ENCODE measurements at places on chromosomes 1 and 21. TPM values are rescaled to one million over a fixed set of nuclear protein-coding genes. Genes with fewer than 3 reads are reported as not detected.

Gene FMO3
- not detected for polyA plus RNA-seq

Gene C1orf94
- polyA plus RNA-seq, result not detected

Gene ADAM30
- not detected for polyA plus RNA-seq

Gene VPS45
- polyA plus RNA-seq, result 38.9 TPM

Gene GBP1
- 18.4 TPM for polyA plus RNA-seq

Gene OR2T2
- not detected for polyA plus RNA-seq

Gene PPFIA4
- polyA plus RNA-seq, result 3.2 TPM

Gene CD101
- polyA plus RNA-seq, result not detected

Gene CD34
- 0.34 TPM for polyA plus RNA-seq

Gene CFAP107
- not detected for polyA plus RNA-seq

Gene ZNF683
- not detected for polyA plus RNA-seq

Gene OR2G6
- polyA plus RNA-seq, result not detected

Gene LAD1
- polyA plus RNA-seq, result not detected

Gene PRDM16
- 0.18 TPM for polyA plus RNA-seq

Gene TTC34
- 0.05 TPM for polyA plus RNA-seq

Gene RGS18
- polyA plus RNA-seq, result not detected

Gene NBPF10
- polyA plus RNA-seq, result 1.1 TPM

Gene PGD
- 61.4 TPM for polyA plus RNA-seq

Gene AMY1C
- polyA plus RNA-seq, result not detected

Gene GPR25
- polyA plus RNA-seq, result not detected

Gene LRRC8B
- 0.54 TPM for polyA plus RNA-seq

Gene DCAF8
- 80.4 TPM for polyA plus RNA-seq

Gene CFHR1
- polyA plus RNA-seq, result 0.74 TPM

Gene LRRC53
- polyA plus RNA-seq, result not detected

Gene AKNAD1
- polyA plus RNA-seq, result not detected

Gene GPR52
- not detected for polyA plus RNA-seq

Gene DIP2A
- 9.8 TPM for polyA plus RNA-seq

Gene HPCAL4
- not detected for polyA plus RNA-seq

Gene TEDDM1
- not detected for polyA plus RNA-seq

Gene KIF17
- polyA plus RNA-seq, result 0.10 TPM

Gene RYR2
- polyA plus RNA-seq, result not detected

Gene HCN3
- polyA plus RNA-seq, result 1.6 TPM

Gene HMGCS2
- polyA plus RNA-seq, result not detected

Gene VCAM1
- 3.0 TPM for polyA plus RNA-seq

Gene ZBTB8B
- polyA plus RNA-seq, result not detected

Gene HMCN1
- polyA plus RNA-seq, result 2.1 TPM

Gene PAX7
- polyA plus RNA-seq, result not detected

Gene HIVEP3
- 6.6 TPM for polyA plus RNA-seq

Gene LCE1D
- polyA plus RNA-seq, result not detected

Gene STIL
- polyA plus RNA-seq, result 7.2 TPM

Gene KAZN
- polyA plus RNA-seq, result 7.2 TPM

Gene PLPPR4
- polyA plus RNA-seq, result 0.61 TPM
